ENCODE measurements at places on chromosomes 5 and 9.

DNA sequence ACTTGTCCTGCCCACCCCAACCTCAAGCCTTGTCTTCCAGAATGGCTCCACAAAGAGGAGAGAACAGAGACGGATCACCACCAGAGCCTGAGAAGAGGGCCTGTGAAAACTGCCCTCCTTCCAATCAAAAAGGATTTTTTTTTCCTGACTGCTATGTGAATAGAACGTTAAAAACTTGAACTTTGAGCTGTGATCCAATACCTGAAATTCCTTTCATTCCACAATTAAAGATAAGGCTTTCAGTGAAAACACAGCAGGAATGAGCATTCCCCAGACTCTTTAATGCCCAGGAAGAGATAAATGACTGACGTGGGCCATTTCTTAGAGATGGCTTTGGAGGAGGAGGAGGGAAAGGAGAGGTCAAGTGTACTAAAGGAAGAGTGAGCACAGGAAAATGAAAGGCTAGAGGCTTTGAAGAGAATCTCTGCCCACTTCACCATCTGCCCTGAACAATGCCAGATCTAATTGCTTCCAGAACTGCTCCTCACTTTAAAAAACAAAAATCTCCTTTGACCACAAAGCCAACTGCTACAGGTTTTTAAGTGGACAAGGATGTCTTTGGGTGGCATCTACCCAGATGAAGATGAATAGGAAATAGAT lies 177.9 kb upstream of the MAP3K1 start:
- DNase-seq = no peak

DNA sequence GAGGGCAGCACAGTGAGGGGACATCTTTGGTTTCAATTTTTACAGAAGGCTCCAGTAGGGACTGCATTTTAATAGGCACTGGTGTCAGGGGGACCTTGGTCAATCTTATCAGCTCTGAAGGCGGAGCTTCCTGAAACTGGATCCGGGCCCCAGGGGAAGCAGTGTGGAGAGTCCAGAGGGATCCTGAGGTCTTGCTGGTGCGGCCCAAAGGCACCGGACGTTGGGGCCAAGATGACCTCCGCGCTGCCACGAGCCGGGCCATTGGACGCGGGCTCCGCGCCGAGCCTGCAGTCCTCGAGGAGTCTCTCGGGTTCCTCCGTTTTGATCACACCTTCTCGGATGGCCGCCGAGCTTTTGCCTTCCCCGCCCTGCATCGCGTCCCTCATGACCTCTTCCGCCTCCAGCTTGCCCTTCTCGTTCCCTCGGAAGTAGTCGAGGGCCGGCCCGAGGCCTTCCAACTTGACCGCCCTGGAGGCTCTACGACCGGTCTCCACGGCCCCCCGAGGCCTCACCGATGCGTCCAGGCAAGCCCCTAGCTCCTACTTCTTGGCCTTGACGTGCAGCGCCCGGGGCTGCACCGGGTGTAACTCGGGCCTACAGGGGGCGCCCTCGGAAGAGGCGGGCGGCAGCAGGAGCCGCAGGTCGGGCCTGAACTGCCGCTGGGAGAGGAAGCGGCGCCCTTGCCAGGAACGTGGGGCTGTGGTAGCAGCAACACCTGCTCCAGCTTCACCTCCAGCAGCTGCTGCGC lies 18.8 kb downstream of the C5orf52 start:
- peak; percentile 23 for DNase-seq

- DNase-seq = no peak
Measured at GRCh38 chr5:152246401-152246800, 158.7 kb downstream of the NMUR2 start.

DNA sequence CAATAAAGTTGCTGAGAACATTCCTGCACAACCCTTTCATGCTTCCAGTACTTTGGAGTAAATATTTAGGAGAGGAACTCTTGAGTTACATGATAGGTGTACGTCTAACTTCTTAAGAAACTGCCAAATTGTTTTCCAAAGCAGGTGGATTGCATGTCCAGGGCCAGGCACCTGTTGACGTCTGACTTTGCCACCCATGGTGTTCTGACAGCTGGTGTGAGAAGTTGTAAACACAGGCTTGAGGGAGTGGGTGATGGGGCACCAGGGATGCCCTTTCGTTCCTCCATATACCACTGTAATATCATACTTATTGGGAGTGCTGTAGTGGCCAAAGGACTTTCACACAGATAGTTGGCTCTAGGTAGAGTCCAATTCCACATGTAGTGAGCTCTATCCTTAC lies 352.1 kb downstream of the GADD45G start:
- DNase-seq = no peak

GRCh38 chr5:135978993-135979392 lies 24.2 kb upstream of the LECT2 start:
- no peak for DNase-seq

- no peak for DNase-seq
Measured at GRCh38 chr5:69136293-69136692, 30.7 kb upstream of the CCNB1 start.

DNA sequence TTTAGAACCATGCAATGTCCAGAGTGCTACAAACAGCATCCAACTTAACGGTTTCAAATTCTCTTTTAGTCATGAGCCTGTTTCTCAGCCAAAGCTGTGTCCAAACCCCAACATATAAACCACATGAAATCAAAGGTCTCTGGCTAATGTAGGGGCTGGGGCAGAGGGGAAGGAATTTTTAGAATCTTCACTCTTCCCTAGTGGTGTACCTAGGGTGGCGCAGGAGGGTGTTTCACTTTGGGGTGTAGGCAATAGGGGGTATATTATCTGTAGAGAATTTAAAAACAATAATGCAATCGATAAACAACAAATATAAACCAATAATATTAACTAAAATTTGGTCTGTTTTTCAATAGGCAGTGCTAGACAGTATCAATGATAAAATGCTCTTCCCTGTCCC lies 132.1 kb upstream of the BRINP1 start:
- no peak for DNase-seq

GRCh38 chr5:14004598-14005394 lies 60.3 kb upstream of the DNAH5 start:
- DNase-seq = no peak

- DNase-seq = peak; percentile 15
Measured at GRCh38 chr5:58459146-58460001, 512 bp downstream of the PLK2 start.

- DNase-seq = no peak
Measured at GRCh38 chr5:152883066-152883775, 478.1 kb upstream of the NMUR2 start.

DNA sequence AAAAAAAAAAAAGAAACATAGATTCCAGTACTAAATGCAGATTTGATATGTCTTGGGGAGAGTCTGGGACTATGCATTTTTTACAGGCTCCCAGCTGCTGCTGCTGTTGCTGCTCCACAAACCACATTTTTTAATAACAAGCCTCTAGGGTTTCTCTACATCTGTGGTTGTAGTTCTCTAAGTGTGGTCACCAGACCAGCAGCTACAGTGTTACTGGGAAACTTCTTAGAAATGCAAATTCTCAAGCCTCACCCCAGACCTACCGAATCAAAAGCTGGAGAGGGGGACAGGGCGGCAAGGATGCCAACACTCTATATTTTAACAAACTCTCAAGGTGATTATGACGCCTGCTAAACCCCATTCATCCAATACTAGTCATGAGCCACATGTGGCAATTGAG lies 293.4 kb upstream of the PTGER4 start:
- peak; percentile 21 for DNase-seq

GRCh38 chr5:53613536-53613935 lies 53.1 kb downstream of the NDUFS4 start:
- DNase-seq = no peak

DNA sequence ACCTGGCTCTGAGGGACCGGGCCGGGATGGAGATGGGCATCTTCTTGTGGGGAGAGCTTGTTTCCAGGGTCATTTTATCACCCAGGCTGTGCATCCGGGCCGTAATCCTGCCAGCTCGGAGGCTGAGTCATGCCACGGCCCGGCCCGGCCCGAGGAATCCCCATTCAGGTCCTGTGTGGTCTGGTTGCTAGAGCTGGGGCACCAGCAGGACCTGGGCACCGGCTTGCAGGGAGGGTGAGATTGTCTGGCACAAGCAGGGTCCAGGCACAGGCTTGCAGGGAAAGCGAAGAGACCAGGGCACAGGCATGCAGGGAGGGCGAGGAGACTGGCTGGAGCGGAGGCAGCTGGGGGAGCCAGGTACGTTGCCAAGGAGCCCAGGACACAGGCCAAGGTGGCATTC lies 106.8 kb downstream of the RXRA start:
- no peak for DNase-seq

DNA sequence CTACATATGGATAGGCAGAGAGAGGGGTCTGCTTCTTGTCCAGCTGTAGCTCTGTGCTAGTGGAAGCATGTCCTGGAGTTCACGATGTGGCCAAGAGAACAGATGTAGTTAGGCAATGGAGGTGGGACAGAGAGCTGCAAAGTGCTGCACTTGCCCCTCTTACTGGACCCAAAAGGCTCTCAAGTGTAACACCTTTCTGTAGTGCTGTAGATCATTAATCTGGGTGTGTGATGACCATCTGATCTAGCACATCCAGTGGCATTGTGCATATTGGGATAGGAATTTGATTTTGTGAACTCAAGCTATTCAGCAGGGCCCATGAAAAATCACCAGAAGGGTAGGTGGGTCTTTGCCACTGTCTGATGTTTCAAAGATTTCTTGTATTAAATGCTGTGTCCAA lies 151.4 kb downstream of the KDM4C start:
- DNase-seq = no peak

- no peak for DNase-seq
Measured at GRCh38 chr5:113230711-113231652, 203.8 kb downstream of the TSSK1B start.

DNA sequence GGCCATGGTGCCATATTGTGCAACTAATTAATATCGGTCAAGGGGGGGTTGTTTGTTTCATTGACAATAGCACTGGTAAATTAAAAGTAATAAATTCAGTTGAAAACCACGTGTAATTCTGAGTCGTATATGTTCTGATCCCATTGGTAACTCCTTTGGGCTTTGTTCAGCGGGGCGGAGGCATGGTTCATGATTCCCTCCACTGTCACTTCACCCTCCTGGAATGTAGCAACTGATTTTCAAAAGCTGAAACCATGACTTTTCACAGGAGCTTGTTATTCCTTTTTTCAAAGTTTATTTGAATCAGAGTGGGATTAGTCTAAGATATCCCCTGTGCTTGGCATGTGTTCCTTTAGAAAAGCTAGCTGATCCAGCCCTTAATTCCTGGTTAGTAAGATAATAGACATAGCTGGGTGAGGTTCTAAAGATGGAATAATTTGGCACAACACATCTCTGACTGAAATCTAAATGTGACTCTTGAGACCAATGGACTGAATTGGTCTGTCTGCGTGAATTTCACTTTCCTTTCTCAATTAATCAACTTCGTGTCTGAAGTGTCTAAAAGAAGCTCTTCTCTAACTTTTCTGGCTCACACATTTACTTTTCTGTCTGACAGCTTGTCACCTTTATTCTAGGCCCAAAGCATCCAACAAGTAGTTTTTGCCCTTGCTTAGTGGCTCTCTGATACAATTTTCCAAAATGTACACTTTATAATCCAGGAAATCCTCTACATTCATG lies 185.7 kb upstream of the VCAN start:
- DNase-seq = no peak

- no peak for DNase-seq
Measured at GRCh38 chr9:8366161-8366926, 566.8 kb upstream of the DMAC1 start.

- peak; percentile 59 for DNase-seq
Measured at GRCh38 chr9:129726322-129727160, 26.3 kb downstream of the PTGES start.

DNA sequence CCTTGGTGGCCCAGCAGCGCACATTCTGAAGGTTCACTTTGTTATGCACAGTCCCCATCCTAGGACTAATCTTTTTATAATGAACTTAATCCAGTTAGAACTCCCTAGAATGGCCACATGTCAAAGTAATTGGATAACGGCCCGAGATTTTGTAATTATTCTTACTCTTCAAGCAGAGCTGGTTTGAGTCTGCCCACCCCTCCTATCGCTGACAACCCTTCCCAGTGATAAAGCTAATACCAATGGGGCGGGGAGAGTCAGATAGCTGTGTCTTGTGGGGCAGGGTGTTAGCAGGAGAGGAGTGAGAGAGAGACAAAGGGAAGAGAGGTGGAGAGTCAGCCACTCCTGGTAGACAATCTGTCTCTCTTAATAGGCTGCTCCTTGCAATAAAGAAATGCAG lies 356.9 kb downstream of the SLIT3 start:
- no peak for DNase-seq

GRCh38 chr5:179339996-179340395 lies 5.3 kb downstream of the ADAMTS2 start:
- no peak for DNase-seq

DNA sequence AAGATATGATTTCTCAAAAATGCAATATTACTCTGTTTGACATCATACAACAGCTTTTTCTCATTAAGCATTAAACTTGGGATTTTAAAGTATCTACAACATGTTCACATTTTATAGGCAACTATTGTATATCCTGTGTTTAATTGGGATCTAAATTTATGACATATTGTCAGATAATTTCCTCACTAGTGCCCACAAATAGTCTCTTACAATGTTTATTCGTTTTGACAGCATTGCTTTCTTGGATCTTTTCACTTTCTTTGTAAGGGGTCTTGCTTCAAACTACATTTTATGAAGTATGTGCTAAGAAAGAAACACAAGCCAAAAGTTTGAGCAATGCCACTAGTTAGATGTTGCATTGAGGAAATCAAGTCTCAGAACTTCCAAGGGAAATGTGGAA lies 285.1 kb downstream of the TMEM167A start:
- DNase-seq = no peak

DNA sequence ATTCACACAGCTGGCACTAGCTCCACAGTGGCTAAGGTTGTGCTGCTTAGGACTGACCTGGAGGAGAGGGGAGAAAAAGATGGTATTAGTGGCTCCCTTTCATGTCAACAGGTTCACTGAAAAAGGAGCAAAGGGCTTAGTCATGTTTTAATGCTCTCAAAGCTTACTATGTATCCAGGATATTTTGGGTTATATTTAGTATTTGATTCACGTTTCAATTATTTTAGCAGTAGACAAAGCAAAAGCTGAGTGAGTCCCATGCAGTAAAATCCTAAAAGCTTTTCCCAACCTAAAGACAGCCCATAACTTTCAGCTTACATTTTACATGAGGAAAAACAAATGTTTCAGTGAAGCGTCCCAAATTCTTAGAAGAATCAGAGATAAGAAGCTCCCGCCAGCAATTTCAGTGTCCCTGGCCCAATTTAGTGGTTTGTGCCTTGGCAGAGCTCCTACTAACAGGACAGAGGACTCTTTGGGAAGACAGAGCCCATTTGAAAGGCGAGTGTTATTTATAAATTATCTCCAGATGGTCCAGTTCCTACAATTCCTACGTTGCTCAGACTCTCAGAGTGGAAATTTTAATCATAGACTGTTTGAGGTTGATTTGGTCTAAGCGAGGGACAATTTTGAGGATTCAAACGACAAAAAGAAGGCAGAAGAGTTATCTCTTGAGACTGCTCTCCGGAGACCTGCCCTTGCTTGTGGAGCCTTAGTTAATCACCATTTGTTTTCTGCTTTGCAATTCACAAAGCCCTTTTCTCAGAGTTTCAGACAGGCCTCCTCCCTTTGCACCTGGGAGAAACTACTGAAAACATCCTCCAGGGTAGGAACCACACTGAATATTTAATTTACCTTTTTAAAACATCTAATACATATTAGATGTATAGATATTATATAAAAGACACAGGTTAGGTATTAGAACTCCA lies 225.0 kb upstream of the ANKRD55 start:
- no peak for DNase-seq

Data from memory B cell (primary cell).